Ureter (tissue), 1 donor: ENCODE measurements at places on chromosomes 1 and 21. TPM values are rescaled to one million over a fixed set of nuclear protein-coding genes. Genes with fewer than 3 reads are reported as not detected.
A peak's percentile ranks its signal among the peaks of the same experiment; 100 is the strongest.

DNA sequence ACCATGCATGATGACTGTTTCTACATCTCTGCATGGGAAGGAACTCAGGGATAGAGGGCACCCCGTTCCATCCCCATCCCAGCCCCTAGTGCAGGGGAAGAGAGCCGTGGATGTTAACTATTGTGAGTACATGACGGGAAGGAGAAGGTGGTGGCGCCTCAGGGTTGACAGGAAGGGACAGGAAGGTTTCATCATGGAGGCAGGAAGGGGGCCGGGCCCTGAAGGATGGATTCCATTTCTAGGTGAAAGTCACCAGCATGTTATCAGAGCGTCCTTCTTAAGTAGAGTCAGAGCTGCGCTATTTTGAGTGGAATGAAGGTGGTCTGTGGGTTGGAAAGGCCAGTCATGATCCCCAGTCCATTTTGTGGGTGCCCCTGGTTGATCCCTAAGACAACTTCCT is 25.1 kb upstream of the ZNF648 start:
- no peak for DNase-seq

- DNase-seq = no peak
Observed at GRCh38 chr1:220966881-220967611, 87.8 kb downstream of the HLX start.

DNA sequence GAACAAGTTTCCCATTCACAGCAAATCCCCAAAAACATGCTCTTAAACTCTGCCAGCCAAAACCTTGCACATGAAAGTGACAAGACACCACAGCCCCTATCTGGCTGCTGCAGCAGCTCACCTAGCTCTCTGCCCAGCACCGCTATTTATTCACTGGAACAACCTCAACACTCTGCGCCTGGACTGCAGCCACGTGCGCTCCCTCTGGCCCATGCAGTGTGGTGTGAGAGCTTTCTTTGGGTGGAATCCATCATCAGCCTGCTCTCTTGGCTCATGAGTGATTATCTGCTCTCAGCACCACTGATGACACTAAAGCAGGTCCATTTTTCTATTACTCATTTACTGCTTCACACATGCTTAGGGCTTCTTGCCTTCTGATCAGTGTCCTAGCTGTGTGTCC is 11.4 kb downstream of the KCNJ6 start:
- DNase-seq = no peak

- no peak for DNase-seq
Observed at GRCh38 chr1:236543065-236543669, 19.4 kb downstream of the LGALS8 start.

- DNase-seq = no peak
Observed at GRCh38 chr1:7224644-7225043, 439.4 kb downstream of the CAMTA1 start.

Gene C2CD2
- 66.4 TPM for total RNA-seq

DNA sequence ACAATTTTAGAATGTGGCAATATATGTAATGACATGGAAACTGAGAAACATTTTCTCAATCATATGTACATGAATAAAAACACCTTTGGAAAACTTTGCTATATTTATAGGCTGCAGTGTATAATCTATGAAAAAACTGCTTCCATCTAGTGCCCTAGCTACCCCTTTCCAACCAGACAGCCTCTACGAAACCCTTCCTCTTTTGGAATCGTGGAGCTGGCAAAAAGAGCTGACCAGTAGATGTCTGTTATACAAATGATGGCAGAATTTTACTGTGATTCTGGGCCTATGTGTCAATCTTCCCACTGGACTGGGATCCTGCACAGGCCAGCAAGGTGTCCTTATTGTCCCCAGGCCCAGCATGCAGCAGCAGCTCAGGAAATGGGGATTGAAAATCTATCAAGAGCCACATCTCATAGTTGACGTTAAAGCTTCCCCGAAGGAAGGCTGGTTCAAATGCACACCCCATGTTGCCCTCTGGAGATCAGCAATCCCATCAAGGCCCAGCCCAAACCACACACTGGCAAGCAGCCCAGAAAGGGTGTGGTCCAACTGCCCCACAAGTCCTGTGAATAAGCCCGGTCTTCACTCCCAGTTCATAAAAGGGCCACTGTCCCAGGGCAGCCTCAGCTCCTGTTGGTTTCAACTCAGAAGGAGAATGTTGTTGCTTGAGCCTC is 8.8 kb upstream of the FAM20B start:
- DNase-seq = peak; percentile 95

Gene HUNK
- total RNA-seq = 4.5 TPM

DNA sequence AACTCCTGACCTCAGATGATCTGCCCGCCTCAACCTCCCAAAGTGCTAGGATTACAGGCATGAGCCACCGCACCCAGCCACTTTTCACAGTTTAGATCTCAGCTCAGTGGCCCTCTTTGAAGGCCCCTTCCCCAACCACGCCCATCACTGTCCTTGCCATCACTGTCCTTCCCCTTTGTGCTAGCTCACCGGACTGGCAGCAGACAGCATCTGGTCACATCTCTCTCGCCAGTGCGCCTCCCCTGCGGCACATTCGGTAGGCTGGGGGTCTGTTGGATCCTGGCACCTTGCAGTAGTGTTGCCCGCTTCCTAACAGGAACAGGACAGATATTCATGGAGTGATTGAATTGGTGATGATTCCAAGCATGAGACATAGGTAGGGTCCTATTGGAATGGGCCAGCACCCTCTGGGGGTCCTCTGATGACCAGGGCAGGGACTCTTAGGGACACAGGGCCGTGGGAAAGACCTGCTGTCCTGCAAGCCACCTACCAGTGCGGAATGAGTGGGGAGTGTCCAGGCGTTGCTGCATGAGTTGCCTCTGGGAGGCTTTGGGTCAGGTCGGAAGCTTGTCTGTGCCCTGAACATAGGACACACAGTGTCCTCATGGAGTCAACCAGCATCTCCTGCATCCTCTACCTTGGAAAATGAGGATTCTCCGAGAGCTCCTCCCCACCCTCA is 178.8 kb upstream of the VAMP3 start:
- no peak for DNase-seq

Gene CHIA
- total RNA-seq = not detected

DNA sequence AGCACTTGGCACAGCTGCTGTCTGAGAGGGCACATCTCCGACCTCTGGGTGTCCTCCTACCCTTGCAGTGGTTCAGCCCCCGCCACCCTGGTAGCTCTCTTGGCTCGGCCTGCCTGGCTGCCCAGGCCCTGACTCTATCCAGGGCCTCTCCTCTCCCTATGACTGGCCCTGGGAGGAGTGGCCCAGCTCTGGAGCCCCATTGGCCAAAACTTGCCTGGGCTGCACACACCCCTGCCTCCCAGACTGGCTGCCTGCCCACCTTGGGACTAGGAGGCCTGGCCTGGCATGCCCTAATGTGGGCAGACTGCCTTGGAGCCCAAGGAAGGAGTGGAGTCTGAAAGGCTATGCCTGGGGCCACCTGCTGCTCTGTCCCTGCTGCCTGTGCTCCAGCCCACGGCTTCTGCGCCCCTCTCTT is 33.6 kb downstream of the ACOT11 start:
- peak; percentile 95 for DNase-seq

Gene ANKRD35
- total RNA-seq = 4.2 TPM

DNA sequence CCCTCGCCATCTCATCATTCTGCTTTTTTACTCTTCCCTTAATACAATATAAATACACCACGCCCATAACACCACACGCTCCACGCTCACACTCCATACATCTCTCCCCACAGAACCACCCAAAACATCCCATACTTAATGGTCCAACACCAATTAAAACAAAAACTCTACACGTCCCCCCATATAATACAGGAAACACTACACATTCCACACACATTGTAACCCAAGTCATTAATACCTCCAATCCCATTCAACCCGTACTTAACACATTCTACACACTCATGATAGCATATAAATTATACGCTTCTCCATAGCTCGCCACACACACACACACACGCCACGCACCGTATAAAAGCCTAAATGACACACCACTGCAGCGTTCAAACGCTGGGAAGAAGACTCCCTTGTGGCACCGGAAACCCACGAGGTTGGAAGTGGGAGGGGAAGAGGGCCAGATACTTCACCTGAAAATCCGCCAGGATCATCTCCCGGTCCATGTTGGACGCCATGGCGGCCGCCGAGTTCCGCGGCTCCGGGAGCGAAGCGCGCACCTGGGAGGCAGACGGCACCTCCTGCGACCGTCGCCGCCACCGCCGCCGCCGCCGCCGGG is 659 bp downstream of the FAF1 start:
- no peak for DNase-seq
